ENCODE measurements at places on chromosomes 7 and 10.

- no peak for DNase-seq
Measured at GRCh38 chr10:92156874-92157773, 133.8 kb downstream of the CPEB3 start.

DNA sequence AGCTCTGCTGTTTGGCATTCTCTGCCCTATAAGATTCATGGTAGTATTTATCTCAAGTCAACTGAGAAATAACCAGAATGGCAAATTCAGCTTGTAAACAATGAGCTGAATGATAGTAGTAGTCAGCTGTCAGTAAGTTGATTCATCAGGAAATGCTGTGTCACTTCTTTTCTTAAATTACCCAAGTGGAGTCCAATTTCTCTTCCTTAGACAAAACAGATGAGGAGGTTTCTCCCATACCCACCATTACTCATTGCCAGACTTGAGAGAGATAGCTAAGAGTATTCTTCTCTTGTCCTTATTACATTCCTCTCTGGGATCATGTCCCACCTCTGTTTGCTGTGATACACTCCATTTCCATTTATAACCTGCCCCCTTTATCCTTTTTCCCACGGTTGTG is 159.8 kb upstream of the STEAP1 start:
- DNase-seq: no peak

GRCh38 chr10:11288302-11288701 is 270.6 kb downstream of the CELF2 start:
- no peak for DNase-seq

DNA sequence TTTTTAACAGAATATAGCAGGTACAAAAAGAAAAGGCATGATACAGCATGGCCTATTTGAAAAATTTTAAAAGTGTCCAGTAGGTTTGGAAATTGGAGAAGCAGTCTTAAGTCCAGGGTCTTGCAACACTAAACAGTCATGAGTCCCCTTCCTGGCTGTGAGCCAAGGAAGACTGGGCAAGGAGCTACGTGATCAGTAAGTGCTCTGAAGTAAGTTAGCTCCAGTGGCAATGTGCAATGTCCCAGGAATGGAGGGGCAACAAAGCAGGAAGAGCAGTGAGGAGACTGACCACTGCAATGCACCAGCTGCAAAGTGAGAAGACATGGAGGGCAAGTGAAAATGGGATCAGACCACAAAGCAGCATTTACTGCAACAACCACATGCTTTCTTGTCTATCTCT is 72.9 kb upstream of the GRID1 start:
- DNase-seq: no peak
